ENCODE measurements at places on chromosomes 16 and 17.

DNA sequence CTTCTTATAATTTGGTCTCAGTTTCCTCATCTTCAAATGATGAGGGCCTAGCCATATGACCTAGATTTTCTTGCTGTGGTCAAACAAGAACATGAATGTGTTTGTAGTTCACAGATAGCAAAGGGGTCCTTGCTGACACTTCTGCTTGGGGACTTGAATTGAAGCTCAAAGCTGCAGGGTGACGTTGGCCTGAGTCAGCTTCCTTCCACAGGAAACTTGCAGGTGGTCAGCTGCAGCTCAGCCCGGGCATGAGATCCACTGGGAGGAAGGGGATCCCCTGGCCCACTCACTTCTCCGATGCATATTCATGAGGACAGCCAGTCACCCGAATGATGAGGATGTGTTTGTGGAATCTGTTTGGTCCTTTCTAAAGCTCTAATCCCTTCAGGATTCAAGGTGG is 42.6 kb upstream of the AXIN2 start:
- no peak for DNase-seq

- no peak for DNase-seq
Observed at GRCh38 chr16:8665529-8665928, 8.9 kb upstream of the ABAT start.

GRCh38 chr16:90032674-90033331 is 13.5 kb upstream of the DBNDD1 start:
- DNase-seq = no peak

DNA sequence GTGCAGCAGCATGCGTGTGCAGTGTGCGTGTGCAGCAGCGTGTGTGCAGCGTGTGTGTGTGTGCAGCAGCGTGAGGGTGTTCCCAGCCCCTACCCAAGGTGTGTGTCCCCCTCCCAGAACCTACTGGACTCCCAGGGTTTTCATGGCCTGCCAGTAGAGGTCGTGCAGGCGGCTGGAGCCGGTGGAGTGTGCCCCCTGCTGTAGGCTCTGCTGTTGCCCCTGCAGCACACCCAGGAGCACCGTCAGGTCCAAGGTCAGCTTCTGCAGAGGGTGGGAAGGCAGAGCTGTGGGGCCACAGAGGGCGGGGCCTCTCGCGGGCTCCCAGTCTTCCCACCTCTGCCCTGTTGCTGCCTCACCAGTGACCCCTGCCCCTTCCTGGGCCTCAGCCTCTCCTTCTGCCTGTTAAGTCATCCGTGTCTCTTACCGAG is 14.9 kb downstream of the MYBBP1A start:
- no peak for DNase-seq

DNA sequence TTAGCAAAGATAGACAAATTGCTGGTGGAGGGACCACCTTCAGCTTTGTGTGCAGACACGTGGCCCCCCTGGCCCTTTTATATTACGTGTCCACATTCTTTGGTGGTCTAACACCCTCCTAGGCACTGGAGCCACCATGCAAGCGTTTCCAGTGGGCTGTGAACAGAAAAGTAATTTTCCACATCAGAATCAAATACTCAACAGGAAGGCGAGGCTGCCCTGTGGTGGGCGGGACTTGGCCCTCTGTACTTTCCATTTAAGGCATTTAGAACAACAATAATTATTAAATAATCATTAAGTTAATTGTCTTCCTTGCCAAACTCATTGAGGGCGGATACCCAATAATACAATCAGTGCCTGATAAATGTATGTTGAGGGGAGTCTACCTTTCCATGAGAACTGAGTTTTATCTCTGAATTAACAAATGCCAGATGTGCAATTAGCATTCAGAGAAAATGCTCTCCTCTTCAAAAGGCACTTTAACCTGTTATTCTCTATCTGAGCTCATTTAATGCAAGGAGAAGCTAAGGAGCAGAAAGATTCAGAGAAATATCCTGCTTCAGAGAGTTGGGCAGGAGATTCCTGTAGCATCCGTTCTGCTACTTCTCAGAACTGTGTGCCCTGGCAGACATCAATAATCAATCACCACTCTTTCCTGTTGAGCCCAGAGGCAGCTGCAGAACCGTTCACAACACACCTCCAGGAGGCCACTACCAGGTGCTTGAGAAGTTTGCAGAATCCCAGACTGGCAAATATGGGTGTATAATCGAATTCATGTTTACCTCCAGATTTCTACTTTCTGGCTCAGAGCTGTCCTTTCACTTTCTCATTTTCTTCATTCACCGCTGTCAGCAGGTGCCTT is 109.4 kb downstream of the CMIP start:
- DNase-seq = no peak

- no peak for DNase-seq
Observed at GRCh38 chr17:32142857-32143526, 690 bp downstream of the RHOT1 start.

GRCh38 chr17:48578616-48579470 is 693 bp upstream of the HOXB4 start:
- no peak for DNase-seq

- DNase-seq = no peak
Observed at GRCh38 chr17:55549140-55549539, 37.9 kb upstream of the SMIM36 start.

GRCh38 chr17:82366749-82367148 is 4.8 kb upstream of the UTS2R start:
- no peak for DNase-seq

- no peak for DNase-seq
Observed at GRCh38 chr17:19546289-19547065, 12.8 kb downstream of the SLC47A1 start.

DNA sequence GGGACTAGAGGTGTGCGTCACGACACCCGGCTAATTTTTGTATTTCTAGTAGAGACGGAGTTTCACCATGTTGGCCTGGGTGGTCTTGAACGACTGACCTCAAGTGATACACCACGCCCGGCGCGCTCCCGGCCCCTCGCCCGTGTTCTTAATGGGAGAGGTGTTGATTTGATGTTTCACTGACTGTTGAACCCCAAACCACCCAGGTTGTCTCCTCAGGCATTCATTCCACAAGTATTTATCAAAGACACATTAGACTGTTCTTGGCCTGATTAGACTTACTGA is 1.4 kb downstream of the CENPN start:
- no peak for DNase-seq

DNA sequence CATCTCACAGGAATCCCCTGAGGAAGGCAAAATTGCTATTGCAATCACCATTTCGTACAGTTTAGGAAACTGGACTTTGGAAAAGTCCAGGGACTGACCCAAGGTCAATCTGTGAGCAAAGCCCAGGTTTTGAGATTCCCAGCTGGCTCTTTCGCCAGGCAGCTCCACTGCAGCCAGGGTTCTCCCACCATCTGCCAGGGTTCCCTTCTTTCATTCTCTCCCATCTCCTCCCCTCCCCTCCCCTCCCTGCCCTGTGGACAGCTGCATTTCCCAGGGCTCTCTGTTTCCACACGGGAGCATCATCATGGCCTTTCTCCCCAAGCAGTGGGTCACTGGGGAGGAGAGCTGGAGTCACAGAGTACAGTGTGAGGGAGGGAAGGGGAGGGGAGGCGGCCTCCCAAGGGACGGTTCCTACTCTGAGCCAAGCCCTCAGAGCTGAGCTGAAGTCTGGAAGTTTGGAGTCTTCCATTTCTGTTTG is 11.9 kb upstream of the GSDMA start:
- DNase-seq = no peak

DNA sequence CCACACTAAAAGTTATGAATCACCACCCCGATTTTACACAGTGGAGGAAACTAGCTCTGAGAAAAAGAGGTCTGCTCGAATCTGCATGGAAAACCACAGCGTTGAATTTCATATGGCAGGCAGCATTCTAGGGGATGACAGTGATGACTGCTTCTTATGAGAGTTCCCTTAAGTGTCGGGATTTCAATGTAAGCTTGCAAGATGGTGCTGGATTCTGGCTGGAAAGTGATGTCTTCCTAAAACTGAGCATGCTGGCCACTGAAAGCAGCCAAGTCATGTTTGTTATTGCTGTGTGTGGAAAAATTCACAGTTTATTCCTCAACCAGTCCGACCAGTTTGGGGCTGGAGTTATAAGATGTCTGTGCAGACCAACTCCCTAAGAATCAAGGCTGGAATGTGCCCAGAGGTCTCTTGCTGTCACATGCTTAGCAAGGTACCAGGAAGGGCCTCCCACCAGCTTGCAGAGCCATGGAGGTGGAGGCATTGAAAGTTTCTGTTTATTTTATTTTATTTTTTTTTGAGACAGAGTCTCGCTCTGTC is 37.2 kb upstream of the GAN start:
- no peak for DNase-seq

DNA sequence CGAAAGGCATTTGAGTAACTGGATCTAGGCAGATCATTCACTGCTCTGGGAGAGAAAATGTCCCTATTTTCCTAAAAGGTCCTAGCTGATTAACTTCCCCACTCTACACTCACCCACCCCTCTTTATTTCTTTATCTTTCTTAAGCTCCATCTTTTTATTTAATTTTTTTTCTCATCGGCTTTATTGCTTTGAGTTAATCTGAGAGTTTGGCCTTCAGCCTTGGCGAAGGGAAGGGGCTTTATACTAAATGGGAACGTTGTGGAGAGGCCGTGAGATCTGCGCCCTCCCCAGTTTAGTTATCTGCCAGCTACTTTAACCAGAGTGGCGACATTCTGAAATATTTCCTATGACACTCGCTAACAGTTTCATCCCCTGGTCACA is 882 bp upstream of the TOX3 start:
- DNase-seq = no peak

- no peak for DNase-seq
Observed at GRCh38 chr16:70720425-70721201, 34.8 kb upstream of the MTSS2 start.

GRCh38 chr17:30790279-30790678 is 34.2 kb downstream of the CRLF3 start:
- no peak for DNase-seq

DNA sequence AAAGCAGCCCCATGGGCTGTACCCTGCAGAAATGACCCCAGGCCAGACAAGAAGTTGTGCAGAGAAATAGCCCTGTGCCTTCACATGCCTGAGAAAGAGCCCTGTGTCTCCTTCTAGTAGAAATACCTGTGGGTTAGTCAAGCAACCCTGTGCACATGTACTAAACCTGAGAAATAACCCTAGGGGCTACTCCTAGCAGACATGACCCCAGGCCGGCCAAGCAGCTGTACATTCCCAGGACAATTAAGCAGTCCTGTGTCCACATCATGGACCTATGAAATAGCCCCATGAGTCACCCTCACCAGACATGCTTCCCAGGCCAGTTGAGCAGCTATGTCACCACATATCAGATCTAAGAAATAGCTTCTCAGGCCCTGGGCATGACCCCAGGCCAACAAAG is 519.7 kb upstream of the CA10 start:
- DNase-seq = no peak

GRCh38 chr16:10408824-10409381 is 23.0 kb downstream of the ATF7IP2 start:
- DNase-seq = no peak

DNA sequence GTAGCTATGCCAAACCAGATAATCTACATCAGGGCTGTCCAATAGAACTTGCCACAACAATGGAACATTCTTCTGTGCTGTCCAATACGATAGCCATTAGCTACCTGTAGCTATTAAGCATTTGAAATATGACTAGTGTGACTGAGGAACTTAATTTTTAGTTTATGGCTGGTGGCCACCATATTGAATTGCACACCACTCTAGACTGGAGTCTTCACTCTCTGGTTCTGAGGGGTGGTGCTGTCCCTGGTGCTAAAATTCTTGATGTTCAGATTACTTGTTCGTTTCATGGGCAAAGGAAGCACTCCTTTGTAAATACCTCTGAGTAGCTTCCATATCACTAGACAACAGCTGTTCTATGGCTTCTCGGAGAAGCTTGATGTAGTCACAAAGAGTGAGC is 296.6 kb downstream of the NPIPA8 start:
- no peak for DNase-seq

DNA sequence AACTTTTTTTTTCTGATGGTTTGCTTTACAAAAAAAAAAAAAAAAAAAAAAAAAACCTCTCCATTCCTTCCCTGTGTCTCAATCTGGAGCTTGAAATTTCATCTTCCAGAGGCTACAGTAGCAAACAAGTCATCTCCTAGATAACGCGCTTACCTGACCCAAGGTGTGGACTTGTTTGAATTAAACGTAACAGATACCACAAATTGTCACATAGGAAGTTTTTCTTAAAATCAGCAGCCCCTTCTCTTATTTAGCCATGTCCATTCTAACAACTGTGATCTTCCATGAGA is 2.0 kb downstream of the STAT5B start:
- DNase-seq = no peak

DNA sequence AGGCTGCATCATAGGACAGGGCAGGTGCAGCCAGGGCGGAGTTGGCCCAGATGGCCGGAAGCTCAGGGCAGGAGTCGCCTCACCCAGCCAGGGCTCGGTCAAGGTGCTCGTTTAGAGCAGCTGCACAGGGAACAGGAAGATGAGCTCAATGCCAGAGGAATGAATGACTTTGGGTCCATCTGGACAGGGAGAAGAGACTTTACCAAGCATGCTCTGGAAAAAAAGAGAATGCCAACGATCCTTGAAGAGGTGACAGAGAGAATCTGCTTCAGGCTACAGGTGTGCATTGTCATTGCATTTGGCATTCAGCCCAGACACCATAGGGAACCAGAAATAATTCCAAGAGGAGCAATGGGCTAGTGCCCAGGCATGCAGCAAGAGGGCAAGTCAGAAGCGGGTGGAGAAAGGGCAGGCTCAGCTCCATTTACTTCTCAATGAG is 6.7 kb upstream of the MPP3 start:
- no peak for DNase-seq

DNA sequence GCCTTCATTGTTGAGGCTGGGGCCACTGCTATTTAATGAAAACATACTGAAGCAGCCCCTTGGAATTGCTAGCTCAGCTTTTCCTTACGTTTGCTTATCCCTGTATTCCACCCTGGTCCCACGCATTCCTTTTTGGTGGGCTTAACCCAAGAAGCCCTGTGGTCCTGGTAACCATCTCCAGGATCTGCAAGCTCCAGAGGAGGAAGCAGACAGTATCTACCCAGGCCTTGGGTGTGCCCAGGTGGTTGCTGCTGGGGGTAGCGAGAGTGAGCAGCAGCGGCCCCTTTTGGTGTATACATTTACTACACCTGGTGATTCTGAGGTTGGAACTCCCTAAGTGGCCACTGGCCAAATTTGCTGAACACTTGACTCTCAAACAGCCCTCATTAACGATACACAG is 97.7 kb downstream of the CBLN1 start:
- no peak for DNase-seq

- DNase-seq = no peak
Observed at GRCh38 chr16:1965396-1966001, 873 bp upstream of the RPS2 start.

DNA sequence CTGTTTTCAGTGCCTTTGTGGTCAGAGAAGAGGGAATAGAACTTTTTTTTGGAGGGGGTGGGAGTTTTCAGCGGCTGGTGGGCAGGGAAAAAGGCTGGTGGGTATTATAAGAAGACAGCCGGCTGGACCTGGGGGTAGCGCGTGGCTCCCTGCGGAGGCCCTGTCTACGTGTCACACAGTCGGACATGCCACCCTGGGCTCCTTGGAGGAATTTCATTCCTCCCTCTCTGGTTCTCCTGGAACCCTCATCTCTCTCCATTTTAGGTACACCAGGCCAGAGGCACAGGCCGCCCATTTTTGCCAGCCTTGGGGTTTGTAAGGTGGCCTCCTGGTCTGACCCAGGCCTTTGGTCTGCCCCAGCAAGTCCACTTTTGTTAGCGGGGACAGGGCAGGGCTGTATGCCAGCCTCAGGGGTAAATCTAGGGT is 908 bp downstream of the FKBP10 start:
- no peak for DNase-seq

Data from NCI-H1048 (cell line).